Inflammatory macrophage (primary cell): ENCODE measurements at places on chromosomes 16 and 17.

DNA sequence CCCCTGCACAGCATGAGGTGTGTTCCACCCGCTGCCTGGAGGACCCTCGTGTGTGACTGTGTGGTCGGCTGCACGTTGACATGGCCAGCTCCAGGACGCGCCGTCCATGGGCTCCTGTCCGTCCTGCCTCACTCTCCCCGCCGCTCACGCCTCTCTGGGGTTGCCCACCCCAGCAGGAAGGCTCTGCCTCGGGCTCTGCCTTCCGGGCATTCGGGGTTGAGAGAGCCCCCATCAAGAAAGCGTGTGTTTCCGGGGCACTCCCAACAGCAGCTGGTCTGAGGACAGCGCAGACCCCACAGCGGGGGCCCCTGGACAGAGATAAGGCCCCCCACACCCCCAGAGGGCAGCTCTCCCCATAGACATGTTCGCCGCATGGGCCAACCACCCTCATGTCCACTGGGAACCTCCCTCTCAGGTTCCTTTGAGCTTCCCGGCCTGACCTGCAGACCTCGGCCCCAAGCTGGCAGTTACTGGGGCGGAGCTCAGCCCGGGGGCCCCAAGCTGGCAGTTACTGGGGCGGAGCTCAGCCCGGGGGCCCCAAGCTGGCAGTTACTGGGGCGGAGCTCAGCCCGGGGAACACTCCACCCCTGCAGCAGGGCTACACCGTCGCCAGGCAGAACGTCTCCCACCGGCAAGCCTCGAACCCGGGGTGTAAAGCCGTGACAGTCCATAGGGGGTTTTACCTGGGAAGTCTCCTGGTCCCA is 8.4 kb upstream of the PIEZO1 start:
- no peak for DNase-seq

- no peak for DNase-seq
Observed at GRCh38 chr16:82236415-82236814, 66.4 kb upstream of the MPHOSPH6 start.

- DNase-seq = no peak
Observed at GRCh38 chr17:50766222-50767023, 895 bp downstream of the ANKRD40CL start.

GRCh38 chr17:7445619-7445968 is 733 bp downstream of the CHRNB1 start:
- no peak for DNase-seq

DNA sequence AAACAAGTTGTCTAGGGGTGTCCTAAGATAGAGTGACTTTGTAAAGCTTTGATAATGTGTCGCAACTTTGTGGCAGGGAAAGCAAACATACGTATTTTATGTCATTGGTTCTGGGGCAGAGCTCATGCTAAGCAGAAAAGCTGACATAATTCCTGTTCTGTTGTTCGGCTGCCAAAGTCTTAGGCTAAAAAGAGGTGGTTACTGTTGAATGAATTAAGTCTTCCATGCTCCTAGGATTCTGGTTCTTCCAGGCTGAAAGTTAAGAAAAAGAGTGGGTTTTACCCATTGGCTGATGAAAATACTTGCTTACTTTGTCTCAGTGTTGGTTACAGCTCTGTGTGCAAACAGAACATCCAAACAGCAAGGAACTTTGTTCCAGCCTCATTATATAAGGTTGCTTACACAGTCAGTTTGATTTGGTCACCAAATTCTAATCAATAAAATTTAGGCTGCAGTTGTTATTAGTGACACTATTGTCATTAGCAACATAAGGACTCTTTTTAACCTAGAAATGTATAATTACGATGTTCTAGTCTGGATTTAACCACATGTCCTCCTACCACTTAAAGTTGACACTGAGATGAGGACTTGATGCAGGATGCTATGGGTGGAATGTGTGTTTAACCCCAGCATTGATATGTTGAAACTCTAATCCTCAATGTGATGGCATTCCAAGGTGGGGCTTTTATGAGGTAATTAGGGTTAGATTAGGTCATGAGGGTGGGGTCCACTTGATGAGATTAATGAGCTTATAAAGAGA is 114.0 kb upstream of the GOT2 start:
- no peak for DNase-seq

GRCh38 chr17:73261952-73262675 is 434 bp upstream of the CPSF4L start:
- no peak for DNase-seq

DNA sequence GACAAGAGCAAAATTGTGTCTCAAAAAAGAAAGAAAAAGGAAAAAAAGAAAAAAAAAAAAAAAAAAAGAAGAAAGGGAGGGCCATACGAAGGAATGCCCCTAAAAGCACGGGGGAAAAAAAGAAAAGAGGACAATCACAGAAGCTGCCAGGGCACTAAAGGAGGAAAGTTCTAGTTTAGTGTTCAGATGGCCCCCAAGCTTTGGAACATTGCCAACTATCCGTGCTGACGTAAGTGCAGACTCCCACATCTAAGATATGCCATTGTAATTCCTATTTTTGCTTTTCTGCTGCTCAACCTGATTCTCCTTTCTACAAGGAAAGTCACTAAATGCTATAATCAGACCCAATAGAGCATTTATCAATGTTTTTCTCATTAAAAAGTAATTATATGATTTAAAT is 842.1 kb downstream of the KCNJ2 start:
- DNase-seq = no peak

DNA sequence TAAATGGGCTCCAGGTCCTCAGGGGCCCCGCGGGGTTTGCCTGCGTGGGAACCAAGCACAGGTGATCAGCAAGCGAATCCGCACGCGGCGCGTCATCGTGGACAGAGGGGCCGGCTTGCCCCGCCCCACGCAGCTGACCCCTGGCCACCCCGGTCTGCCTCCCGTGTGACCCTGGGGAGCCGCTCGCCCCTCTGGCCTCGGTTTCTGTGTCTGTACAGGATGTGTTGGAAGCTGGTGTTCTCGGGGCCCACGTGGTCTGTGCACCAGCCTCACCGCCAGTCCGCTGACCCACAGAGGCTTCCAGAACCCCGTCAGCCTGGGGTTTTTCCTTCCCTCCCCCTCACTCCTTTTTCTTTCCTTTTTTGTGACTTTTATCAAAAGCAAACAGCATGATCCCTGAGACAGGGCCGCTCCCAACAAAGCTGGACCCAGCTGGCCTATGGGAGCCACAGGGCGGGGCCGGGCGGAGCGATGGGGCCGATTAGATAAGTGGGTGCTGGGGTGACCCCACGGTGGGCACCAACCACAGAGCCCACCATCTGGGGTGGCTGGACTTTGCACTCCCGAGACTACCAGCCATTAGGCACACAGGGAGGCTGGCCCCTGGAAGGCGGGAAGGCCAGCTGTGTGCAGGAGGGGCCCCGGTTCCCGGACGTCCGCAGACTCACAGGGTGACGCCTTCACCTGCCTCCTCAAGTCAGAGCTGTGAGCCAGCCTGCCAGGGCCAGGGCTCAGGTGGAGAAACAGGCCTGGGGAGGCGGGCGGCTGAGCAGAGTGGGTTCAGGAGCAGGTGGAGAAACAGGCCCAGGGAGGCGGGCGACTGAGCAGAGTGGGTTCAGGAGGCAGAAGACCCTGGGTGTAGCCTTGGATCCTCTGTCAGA is 56.0 kb downstream of the ZFPM1 start:
- no peak for DNase-seq
